Stimulated activated CD8-positive, alpha-beta memory T cell treated with anti-CD3 and anti-CD28 coated beads, Interleukin-7, amount 100 ng/mL, for 1 hour (primary cell): ENCODE measurements at places on chromosomes 1 and 21.

DNA sequence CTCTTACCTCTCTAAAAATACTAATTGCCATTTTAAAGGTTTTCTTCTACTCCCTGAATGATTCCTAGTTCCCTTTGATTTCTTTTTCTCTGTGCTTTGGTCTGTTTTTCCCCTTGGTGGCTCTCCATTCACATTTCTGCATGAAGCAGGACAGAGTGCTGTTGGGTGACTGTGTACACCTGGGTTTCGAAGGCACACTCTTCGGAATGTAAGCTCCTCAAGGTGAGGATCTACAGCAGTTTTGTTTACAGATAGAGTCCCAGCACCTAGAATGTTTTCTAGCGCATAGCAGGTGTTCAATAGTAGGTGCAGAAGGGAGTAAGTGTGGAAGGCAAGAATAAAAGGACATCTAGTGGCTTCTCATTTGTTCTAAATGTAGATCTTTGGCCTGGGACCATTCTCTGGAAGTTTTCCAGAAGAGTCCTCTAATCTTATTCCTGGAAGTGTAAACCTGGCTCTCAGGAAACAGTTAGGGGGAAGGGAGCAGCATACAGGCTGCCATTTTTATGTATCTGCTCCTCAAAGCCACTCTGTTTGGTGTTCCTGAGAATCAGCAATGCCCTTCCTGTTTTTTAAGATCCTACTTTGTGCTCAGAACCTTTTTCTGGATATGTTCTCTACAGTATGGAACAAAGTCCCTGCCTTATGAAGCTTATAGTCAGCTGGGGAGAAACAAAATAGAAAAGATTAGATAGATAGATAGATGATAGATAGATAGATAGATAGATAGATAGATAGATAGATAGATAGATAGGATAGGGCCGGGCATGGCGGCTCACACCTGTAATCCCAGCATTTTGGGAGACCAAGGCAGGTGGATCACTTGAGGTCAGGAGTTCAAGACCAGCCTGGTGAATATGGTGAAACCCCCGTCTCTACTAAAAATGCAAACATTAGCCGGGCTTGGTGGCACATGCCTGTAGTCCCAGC lies 22.8 kb upstream of the EFNA1 start:
- no peak for DNase-seq

DNA sequence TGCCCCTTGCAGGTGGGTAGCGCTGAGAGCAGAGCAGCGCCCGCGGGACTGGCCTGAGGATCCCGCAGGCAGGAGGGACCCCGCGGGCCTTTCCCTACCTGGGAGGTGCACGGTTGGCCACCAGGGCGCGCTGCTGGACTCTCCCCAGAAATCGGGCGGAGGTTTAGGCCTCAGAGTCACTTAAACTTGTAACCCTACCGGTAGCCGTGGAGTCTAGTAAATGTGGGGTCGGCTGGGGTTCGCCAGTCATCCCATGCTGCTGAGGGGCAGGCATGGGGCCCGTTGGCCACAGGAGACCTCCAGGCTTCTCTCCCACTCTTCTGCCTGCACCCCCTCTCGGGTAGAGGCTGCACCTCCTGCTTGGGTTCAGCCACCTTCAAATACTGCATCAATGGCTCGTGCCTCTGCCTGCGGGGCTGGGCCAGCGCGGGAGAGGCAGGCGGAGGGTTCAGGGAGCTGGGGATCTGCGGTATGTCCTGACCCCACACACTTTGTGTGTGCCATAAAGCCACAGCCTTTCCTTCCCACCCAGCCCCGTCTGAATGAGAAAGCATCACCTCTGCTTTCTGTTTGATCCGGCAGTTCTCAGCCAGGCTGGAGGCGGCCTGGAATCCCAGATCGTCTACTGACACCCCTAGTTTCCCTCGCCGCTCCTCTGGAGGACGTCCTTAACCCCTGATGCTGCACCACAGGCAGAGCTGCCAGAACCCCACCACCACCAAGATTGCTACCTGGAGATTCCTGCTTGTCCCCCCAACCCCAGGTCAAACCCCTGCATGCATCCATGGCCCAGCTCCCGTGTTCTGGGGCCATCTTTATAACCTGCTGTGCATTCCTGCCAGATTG lies 12.3 kb upstream of the GSTM4 start:
- DNase-seq: peak; percentile 86

DNA sequence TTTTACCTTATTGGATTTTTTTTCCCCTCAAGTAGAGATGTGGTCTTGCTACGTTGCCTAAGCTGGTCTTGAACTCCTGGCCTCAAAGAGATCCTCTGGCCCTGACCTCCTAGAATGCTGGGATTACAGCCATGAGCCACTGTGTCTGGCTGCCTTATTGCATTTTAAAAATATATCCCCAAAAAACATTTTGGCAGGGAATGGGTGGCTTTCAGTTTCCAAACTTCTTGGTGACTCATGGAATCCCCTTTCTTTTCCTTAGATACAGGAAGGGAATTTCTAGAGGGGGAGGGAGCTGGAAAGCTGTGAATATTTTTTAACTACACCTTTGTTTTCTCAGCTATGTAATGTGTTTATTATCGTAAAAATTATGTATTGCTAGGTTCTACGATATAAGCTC lies 73.3 kb downstream of the SNRPE start:
- DNase-seq: no peak

DNA sequence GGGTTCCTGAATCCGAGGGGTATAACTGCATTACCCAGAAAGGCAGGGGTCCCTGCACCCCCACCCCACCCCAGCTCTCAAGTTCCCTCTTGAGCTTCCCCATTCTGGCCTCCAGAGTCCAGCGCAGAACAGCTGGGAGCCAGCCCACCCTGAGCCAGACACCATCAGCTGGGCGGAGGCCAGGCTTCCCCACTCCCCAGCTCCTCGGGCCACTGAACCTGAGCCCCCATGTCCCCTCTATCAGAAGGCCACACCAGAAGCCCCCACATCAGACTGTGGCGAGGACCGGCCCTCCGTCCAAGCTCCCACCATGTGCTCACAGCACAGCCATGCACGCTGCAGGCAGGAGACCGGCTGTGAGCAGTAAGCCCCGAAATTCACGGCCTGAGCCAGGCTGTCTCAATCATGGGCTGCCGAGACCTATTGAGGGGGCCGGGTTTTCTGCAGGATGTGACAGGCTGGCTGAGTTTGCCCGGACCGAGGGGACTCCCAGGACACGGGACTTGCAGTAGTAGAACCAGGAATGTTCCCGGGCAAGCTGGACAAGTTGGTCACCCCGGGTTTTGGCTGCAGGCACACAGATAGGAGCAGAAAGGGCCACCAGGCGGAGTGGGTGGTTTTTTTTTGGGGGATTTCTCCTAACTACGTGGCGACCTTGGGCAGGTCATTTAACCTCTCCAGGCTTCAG lies 25.5 kb upstream of the TNFRSF1B start:
- DNase-seq: no peak

- DNase-seq: no peak
Measured at GRCh38 chr1:235643837-235644692, 5.5 kb downstream of the GNG4 start.

DNA sequence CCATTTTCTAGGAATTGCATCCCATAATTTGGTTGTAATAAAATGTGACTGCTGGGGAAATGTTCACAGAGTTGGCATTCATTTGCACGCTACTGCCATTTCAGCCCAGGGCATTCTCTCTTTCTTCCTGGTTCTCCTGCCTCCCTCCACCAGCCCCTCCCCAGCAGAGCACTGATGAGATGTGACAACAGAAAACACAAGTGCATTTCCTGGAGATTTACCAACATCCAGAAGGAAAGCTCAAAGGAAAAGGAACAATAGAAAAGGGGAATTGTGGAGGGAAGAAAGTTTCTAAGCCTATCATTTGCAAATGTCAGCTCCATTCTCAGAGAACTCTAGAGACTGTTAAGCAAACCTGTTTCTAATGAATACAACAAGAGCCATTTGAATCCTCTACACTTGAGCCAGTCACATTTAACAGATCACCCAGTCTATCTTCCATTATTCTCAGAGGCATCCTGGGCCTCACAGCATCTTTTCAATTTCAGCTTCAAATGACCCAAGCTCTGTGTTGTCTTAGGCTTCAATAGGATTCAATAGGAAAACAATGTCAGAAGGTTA lies 395.6 kb upstream of the PBX1 start:
- DNase-seq: no peak

DNA sequence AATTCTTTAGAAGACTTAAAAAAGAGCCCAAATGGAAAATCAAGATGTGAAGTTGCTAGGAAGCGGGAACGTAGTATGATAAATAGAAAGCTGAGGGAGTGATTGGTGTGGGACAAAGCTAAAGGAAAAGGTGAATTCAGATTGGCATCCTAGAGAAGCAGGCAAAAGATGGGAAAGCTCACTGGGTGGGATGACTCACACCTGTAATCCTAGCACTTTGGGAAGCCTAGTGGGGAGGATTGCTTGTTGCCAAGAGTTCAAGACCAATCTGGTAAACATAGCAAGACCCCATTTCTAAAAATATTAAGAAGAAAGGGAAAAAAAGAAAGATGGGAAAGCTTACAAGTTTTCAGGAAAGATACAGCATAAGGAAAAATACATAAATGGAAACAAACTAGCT lies 1.8 kb downstream of the MRPS21 start:
- DNase-seq: no peak

GRCh38 chr1:78683079-78683478 lies 33.4 kb downstream of the IFI44 start:
- DNase-seq: no peak

DNA sequence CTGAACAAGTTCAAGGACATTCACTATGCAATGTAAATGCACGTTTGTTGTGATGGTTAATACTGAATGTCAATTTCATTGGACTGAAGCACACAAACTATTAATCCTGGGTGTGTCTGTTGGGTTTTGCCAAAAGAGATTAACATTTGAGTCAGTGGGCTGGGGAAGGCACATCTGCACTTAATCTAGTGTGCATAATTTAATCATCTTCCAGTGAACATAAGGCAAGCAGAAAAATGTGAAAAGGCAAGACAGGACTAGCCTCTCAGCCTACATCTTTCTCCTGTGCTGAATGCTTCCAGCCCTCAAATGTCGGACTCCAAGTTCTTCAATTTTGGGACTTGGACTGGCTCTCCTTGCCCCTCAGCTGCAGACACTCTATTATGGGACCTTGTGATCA lies 40.1 kb downstream of the PRPF38A start:
- DNase-seq: no peak

DNA sequence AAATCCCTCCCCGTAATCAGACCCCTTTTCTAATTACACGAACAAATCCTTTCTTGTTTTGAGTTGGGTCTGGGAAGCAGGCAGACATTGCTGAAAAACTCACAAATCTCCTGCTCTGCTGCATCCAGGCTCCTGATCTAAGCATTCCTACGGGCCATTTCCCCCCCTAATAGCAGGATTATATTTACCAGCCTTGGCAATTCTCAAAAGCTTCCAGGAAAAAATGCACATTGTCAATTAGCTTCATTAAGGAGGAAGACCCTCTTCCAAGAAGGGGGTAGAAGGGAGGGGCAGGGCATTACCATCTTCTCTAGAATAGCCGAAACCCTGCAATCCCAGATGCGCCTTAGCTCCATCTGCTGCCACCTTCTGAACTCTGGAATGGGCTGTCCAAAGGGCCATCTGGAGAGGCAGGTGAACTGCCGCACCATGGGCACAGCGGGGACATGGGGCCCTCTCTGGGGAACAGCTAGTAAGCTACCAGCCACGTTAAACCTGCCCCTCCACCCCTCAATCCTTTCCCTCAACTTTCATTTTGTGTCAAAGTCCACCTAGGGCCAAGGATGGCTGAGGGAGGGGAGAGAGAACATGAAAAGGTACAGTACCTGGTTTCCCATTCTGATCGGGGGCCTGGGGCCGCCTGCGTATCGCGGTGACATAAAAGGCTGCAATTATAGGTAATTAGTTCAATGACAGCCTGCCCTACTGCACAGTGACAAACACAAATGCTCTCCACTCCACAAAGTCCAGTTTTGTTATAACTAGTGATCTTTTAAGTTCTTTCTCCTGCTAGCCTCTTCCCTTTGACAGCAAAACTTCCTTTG lies 56.8 kb downstream of the MRPL37 start:
- DNase-seq: no peak

- DNase-seq: no peak
Measured at GRCh38 chr1:69502991-69503390, 64.7 kb upstream of the LRRC7 start.

DNA sequence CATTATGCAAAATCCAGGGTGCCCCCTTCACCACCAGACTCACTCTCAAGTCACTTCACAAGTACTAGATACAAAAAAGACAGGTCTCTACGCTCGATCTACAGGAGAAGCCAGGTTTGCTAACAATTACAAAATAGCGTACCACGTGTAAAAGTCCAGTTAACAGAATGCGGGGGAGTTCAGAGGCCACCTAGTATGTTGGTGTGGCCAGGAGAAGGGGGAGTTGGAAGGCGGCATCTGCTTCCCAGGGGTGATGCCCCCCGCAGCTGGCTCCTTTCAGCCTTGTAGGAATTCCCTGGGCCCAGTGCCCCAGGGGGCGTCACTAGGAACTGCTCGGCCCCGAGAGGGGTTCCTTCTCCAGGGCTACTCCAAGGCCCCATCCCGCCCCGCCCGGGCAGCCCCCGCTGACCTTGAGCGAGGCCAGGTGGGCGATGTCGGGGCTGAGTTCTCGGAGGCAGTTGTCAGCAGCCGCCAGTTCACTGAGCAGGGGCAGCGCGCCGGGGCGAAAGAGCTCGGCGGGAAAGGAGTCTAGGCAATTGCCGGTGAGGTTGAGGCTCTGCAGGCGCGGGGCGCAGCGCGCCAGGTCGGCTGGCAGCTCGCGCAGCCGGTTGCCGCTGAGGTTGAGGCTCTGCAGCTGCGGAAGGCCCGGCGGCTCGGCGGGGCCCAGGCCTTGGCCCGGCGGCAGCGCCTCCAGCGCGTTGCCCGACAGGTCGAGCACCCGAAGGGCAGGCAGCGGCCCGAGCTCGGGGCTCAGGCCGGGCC lies 664 bp downstream of the LRRC47 start:
- DNase-seq: no peak

DNA sequence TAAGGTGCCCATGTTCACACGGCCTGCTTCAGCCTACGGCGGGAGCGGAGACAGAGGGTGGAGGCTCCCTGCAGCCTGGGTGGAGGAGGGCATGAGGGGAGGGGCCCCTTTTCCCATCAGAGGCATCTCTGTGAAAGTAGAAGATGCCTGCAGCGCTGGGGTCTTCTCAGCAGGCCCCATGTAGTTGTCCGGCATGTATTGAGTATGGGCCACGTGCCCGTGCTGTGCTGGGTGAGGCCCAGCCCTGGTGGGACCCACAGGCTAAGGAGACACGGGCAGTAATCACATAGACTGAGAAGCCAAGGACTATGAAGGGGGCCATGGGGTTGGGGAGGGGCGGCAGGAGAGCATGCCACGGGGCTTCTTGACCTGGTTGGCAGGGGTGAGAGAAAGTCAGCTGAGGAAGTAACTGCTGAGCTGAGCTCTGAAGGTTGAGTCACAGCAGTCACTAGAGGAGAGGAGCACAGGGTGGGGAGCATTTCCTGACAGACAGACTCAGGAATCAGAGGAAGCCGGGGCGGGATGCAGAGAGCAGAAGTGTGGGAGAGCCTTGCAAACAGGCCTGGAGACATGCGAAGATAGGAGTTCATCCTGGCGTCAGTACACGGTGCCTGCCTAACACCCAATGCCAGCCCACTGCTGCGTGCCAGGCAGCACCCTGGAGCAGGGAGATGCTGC lies 21.6 kb downstream of the PSEN2 start:
- no peak for DNase-seq

GRCh38 chr21:35189077-35189863 lies 140.2 kb upstream of the RUNX1 start:
- DNase-seq: no peak
